ENCODE measurements at places on chromosomes 2 and 18. TPM values are rescaled to one million over a fixed set of nuclear protein-coding genes. Genes with fewer than 3 reads are reported as not detected.
A peak's percentile ranks its signal among the peaks of the same experiment; 100 is the strongest.

GRCh38 chr18:66754335-66754734 lies 150.4 kb upstream of the CDH19 start:
- H3K27me3 ChIP-seq = no peaks in the 10 kb centered on the region
- no peaks in the 10 kb centered on the region for H3K36me3 ChIP-seq
- no peaks in the 10 kb centered on the region for H3K4me1 ChIP-seq
- H3K4me3 ChIP-seq = no peak overlapping the region
- DNase-seq = no peak

DNA sequence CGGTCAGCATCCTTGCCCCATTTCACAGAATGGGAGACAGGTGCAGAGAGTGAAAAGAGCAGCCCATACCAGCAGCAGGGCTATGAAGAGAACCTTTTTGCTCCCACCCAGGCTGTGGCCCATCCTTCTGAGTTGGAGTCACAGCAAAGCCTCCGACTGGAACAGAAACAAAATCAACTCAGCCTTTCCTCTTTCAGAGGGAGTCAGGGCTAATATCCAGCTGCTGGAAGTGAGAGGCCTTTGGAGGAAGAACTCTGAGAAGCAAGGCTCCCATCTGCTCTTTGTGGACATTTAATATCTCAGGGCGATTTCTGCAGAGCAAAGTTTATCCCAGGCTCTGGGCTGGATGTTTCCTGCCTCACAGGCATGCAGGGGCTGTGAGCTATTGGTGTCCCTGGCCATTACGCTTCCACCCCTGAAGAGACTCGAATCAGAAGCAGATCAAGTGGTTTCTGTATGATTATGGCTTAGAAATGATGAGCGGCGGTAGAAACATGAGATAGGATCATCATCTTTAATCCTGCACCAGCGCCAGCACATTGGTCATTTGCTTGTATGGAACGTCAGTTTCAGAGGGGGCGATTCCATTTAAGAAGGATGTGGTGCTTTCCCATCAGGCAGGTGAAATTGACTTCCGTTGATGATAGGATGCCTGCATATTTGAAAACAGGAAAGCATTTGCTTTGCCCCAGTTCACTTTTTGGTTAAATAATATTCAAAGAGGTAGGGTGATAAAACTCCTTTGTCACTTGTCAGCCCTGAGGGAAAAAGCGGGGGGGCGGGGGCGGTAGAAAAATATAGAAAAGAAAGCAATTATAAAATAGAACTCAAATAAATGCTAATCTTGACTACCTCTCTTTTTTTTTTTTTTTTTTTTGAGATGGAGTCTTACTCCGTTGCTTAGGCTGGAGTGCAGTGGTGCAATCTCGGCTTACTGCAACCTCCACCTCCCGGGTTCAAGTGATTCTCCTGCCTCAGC lies 152.4 kb downstream of the LRRC30 start:
- peaks cover 10% of the 10 kb centered on the region for H3K27me3 ChIP-seq
- H3K27ac ChIP-seq = no peak overlapping the region
- no peak overlapping the region for H3K4me3 ChIP-seq
- no peak for DNase-seq
- no peaks in the 10 kb centered on the region for H3K36me3 ChIP-seq
- peaks cover 4% of the 10 kb centered on the region for H3K4me1 ChIP-seq

GRCh38 chr2:217329023-217329431 lies 469.2 kb upstream of the TNP1 start:
- DNase-seq = no peak
- H3K27ac ChIP-seq = no peak overlapping the region
- H3K36me3 ChIP-seq = no peaks in the 10 kb centered on the region
- H3K27me3 ChIP-seq = no peaks in the 10 kb centered on the region

DNA sequence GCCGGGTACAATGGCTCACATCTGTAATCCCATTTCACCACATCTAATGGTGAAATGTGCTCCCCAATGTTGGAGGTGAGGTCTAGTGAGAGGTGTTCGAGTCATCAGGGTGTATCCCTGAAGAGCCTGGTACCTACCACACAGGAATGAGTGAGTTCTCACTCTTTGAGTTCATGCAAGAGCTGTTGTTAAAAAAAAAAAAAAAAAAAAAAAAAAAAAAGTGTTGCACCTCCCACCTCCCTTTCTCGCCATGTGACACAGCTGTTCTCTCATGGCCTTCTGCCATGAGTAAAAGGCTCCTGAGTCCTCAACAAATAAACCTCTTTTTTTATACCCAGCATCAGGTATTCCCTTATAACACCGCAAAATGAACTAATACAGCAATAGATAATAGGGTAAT lies 106.3 kb downstream of the C2orf74 start:
- no peak overlapping the region for H3K27ac ChIP-seq
- H3K4me1 ChIP-seq = peaks cover 10% of the 10 kb centered on the region
- no peaks in the 10 kb centered on the region for H3K27me3 ChIP-seq

GRCh38 chr2:235901243-235901642 lies 266.9 kb downstream of the GBX2 start:
- peak; percentile 85 for DNase-seq
- peak overlapping the region; percentile 43 for H3K27ac ChIP-seq
- peaks cover 22% of the 10 kb centered on the region for H3K4me1 ChIP-seq
- H3K27me3 ChIP-seq = no peaks in the 10 kb centered on the region
- no peak overlapping the region for H3K4me3 ChIP-seq

DNA sequence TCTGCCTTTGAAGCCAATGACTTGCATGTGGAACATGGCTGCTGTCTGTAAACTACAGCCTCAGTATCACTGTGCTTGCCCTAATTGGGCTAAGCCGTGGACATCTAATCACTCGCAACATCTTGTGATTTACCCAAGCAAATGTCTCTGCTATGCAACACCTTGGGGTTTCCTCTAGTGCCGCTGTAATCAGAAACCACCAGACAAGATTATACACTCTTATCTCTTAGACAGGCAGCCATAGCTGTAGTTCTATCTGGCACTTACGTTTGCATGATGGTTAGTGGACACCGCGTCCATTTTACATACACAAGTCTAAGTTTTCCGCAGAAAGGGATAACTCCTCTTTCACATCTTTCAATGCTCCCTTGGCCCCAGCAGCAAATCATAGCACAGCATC lies 204.3 kb upstream of the CCDC68 start:
- peaks cover 23% of the 10 kb centered on the region for H3K27me3 ChIP-seq
- no peak overlapping the region for H3K27ac ChIP-seq
- no peaks in the 10 kb centered on the region for H3K36me3 ChIP-seq
- no peaks in the 10 kb centered on the region for H3K4me1 ChIP-seq

DNA sequence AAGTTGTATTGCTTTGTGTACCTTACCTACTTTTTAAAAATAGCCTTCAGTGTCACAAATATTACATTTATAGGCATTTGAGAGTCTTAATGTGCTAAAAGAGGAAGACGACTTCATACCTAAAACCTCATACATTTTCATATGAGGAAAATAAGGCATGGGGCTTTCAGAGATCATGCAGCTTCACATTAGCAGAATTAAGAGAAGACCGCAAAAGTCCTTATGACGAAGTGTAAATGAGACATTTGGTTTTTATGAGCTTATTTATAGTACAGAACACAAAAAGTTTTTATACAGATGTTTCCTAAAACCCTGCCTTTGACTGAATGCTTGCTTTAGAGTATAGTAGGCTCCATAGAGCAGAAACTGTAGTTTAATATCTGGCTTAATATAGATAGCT lies 10.1 kb upstream of the CCDC138 start:
- no peaks in the 10 kb centered on the region for H3K4me1 ChIP-seq
- H3K27ac ChIP-seq = no peak overlapping the region
- no peak overlapping the region for H3K4me3 ChIP-seq

- H3K27ac ChIP-seq = no peak overlapping the region
- DNase-seq = peak; percentile 39
- no peaks in the 10 kb centered on the region for H3K36me3 ChIP-seq
- H3K4me3 ChIP-seq = no peak overlapping the region
- peaks cover 8% of the 10 kb centered on the region for H3K4me1 ChIP-seq
These were observed 16.7 kb downstream of the NOSTRIN start for GRCh38 chr2:168819050-168819715.

- DNase-seq = no peak
- H3K36me3 ChIP-seq = no peaks in the 10 kb centered on the region
- H3K4me3 ChIP-seq = no peak overlapping the region
- H3K4me1 ChIP-seq = no peaks in the 10 kb centered on the region
- no peaks in the 10 kb centered on the region for H3K27me3 ChIP-seq
These were observed 304.1 kb downstream of the NRXN1 start for GRCh38 chr2:50727636-50728339.

POTEC gene
- not detected for total RNA-seq

PELI1 gene
- 30.9 TPM for total RNA-seq

PHLPP1 gene
- total RNA-seq = 10.8 TPM

ABCG8 gene
- total RNA-seq = not detected

All from endothelial cell of umbilical vein (primary cell).